Central memory CD8-positive, alpha-beta T cell (primary cell): ENCODE measurements at places on chromosomes 6 and 20.
A peak's percentile ranks its signal among the peaks of the same experiment; 100 is the strongest.

DNA sequence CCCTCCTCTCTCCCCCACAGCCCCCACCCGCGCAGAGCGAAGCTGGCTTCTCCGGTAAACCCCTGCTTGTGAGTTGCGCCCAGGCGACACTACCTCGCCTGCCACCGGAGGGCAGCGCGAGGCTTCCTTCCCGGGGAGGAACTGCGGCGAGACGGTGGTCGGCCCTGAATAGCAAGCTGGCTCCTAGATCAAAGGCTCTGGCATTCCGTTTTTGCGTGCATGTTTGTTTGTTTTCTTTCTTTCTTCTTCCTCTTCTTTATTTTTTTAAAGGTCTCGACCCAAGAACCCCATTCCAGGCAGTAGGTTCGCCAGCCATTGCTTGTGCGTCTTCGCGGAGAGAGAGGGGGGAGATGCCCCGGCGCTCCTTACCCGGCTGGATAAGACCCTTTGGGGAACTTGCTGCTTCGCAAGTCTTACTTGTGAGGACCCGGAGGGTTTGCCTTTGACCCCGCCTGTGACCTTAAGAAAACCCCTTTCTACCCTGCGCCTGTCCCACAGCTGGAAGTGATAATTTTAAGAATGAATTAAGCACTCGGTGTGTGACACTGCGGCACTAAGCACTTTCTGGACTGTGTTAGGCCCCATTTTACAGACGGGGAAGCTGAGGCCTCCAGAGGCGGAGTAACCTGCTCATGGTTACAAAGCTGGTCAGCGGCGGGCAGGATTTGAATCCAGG is 92.7 kb upstream of the SIRPA start:
- no peak overlapping the region for H3K27ac ChIP-seq
- H3K27me3 ChIP-seq = peaks cover 88% of the 10 kb centered on the region
- no peak for DNase-seq
- H3K4me1 ChIP-seq = peaks cover 5% of the 10 kb centered on the region

- H3K4me3 ChIP-seq = no peak overlapping the region
- peaks cover 63% of the 10 kb centered on the region for H3K27me3 ChIP-seq
- H3K4me1 ChIP-seq = no peaks in the 10 kb centered on the region
- DNase-seq = no peak
Measured at GRCh38 chr6:40743690-40744446, 156.7 kb upstream of the LRFN2 start.

- H3K4me1 ChIP-seq = no peaks in the 10 kb centered on the region
- H3K4me3 ChIP-seq = no peak overlapping the region
- DNase-seq = no peak
- no peaks in the 10 kb centered on the region for H3K27me3 ChIP-seq
- H3K36me3 ChIP-seq = peaks cover 1% of the 10 kb centered on the region
Measured at GRCh38 chr6:127376685-127377084, 33.3 kb upstream of the ECHDC1 start.

- H3K4me3 ChIP-seq = no peak overlapping the region
- no peak for DNase-seq
- H3K36me3 ChIP-seq = no peaks in the 10 kb centered on the region
Measured at GRCh38 chr6:62393608-62394007, 107.6 kb upstream of the KHDRBS2 start.

GRCh38 chr20:13220194-13220903 is 725 bp upstream of the ISM1 start:
- no peak overlapping the region for H3K27ac ChIP-seq
- H3K27me3 ChIP-seq = peaks cover 65% of the 10 kb centered on the region
- H3K36me3 ChIP-seq = no peaks in the 10 kb centered on the region
- H3K4me3 ChIP-seq = peak overlapping the region; percentile 76
- DNase-seq = no peak
- H3K4me1 ChIP-seq = peaks cover 6% of the 10 kb centered on the region

DNA sequence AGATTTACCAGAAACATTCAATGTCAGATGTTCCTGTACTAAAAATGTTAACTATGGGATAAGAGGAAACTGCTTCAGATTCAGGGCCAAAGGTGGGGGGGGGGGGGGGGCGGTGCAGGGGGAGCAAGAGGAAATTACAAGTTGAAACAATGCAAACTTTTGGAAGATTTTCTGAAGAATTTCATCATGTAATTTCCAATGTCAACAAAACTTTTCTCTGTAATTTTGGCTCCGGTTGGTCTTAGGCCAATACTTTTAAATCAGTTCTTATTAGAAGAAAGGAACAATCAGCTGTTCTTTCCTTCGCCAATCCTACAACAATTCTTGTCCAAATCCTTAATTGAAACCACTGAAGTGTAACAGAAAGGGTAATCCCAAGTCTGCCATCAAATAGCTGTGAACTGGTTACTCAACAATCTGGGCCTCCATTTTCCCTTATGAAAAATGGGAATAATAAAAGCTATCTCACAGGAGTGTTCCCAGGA is 13.1 kb downstream of the UQCC1 start:
- H3K36me3 ChIP-seq = peaks cover 3% of the 10 kb centered on the region
- H3K4me1 ChIP-seq = peaks cover 24% of the 10 kb centered on the region
- no peak overlapping the region for H3K27ac ChIP-seq
- no peaks in the 10 kb centered on the region for H3K27me3 ChIP-seq
- no peak overlapping the region for H3K4me3 ChIP-seq

DNA sequence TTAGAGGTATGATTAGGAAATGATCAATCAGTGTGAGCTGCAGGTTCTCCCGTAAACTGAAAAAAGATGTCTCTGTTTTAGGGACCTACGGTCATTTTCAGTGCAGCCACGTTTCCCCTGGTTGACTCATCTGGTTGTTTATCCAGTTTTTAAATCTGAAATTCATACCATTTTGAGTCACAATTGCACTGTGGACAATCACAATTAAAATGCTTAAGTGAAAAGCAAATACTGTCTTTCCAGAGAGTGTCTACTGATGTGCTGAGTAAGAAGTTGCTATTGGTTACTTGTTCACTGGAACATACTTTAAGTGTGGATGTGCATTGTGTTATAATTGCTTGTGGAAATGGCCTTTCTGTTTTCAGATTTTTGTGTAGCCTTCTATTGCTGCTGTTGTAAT is 305.1 kb upstream of the SASH1 start:
- H3K27ac ChIP-seq = no peak overlapping the region
- H3K27me3 ChIP-seq = no peaks in the 10 kb centered on the region
- no peaks in the 10 kb centered on the region for H3K4me1 ChIP-seq
- DNase-seq = no peak
- no peaks in the 10 kb centered on the region for H3K36me3 ChIP-seq
- no peak overlapping the region for H3K4me3 ChIP-seq
